ENCODE measurements at places on chromosomes 13 and 19.

DNA sequence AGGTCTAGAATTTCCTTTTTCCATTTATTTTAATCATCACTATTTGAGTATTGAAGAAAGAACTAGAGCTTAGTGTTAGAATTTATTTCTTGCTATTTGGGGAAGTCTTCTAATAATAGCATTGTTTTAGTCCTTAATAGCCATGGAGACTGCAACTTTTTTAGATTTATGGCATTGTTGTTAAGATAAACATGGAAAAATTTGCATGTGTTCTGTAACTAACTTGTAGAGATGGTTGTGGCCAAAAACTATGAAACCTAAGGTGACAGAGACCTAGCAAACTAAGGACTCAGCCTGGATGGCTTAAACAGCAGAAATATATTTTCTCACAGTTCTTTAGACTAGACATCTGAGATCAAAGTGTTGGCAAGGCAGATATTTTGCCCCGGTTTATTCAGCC lies 246.4 kb downstream of the SPRY2 start:
- no peak for DNase-seq

GRCh38 chr13:93222976-93223375 lies 3.6 kb upstream of the GPC6 start:
- no peak for DNase-seq

GRCh38 chr19:34997071-34997617 lies 3.0 kb upstream of the GRAMD1A start:
- peak; percentile 54 for DNase-seq

DNA sequence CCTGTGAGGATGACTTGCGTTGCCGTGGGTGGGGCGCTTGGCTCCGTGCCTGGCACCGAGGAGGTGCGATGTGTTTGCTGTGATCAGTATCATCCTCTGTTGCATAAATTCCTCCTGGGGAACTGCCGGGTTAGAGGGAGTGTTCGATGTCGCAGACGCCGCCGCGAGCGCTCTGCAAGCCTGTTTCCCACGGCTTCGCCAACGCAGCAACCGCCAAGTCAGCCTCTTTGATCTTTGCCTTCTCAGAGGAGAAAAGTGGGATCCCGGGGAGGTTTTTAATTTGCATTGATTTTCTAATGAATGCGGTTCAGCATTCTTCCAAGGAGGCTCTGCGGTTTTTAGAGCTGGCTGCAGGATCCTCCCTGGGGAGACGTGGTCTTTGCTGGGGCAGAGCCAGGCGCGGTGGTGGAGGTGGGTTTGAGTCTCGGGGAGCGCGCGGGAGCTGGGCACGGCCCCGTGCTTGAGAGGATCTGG lies 7.6 kb downstream of the GPR32 start:
- DNase-seq = peak; percentile 27
